Stimulated activated CD4-positive, alpha-beta T cell treated with anti-CD3 and anti-CD28 coated beads, TNF-alpha, amount 100 ng/mL, for 48 hours (primary cell): ENCODE measurements at places on chromosomes 16 and 17.

- no peak for DNase-seq
Measured at GRCh38 chr17:36598951-36599401, 2.4 kb upstream of the MRM1 start.

DNA sequence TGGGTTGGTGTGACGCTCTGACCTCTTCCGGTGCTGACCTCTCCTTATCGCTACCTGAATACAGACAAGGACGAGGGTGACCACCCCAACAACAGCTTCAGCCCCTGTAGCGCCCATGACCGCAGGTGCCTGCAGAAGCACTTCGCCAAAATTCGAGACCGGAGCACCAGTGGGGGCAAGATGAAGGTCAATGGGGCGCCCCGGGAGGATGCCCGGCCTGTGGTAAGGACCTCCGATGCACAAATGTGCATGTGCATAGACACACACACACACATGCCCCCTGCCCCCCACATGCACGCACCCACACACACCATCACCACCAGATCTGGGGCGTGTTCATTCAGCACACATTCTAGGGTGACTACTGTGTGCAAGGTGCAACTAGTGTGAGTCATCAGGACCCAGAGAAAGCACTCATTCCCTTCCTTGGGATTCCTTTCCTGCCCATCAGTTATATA is 9.7 kb downstream of the IGFBP4 start:
- DNase-seq, result no peak

- DNase-seq, result no peak
Measured at GRCh38 chr17:82117139-82118090, 19.4 kb upstream of the FASN start.

- DNase-seq, result no peak
Measured at GRCh38 chr16:79599256-79599836, 1.2 kb downstream of the MAF start.

DNA sequence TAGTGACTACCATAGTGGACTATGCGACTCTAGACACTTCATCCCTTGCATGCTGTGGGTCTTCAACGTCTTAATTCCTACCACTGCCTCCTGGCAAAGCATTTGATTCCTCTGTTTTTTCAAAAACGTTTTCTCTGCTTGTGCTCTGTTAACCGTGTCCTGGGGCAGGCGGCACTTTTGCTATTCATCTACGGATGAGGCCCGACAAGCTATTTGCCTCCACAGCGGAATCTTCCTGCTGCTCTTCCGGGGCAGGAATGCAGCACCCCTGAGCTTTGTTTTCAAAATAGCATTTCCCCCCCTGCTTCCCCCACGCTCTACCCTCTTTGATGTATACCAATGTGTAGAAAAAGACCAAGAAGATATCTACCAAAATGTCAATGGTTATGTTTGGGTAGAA is 39.8 kb upstream of the METTL16 start:
- no peak for DNase-seq

DNA sequence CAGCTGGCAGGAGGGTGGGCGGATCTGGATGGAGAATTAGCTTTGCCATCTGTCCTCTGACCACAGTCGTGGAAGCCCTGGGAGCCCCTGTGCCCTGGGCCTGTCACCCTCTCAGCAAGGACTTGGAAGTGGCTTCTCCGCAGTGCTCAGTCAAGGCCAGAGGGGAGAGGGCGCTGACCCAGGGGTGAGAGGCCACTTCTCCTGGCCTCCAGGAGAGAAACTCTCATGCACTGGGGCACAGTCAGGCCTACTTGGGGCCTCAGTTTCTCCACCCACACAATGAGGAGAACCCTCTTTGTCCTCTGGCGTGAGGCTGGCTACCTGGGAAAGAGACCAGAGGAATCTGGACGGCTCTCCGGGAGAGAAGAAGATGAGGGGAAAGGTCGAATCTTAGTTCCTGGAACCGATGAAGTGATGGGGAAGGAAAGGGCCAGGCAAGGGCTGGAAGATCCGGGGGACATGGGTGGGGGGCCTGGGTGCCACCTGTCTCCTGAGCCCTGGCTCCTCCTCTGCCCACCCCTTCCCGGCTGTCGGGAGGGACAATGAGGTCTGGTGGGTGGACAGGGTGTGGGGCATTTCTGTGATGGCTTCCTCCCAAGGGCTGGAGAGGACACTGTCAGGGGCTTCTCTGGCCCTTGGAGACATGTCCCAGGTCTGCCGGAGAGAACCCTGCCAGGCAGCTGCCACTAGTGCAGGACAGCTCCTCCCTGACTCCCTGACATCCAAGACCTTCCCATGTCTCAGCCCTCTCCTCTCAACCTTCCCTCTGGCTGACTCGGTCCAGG is 9.0 kb upstream of the ARHGAP27 start:
- DNase-seq, result no peak

DNA sequence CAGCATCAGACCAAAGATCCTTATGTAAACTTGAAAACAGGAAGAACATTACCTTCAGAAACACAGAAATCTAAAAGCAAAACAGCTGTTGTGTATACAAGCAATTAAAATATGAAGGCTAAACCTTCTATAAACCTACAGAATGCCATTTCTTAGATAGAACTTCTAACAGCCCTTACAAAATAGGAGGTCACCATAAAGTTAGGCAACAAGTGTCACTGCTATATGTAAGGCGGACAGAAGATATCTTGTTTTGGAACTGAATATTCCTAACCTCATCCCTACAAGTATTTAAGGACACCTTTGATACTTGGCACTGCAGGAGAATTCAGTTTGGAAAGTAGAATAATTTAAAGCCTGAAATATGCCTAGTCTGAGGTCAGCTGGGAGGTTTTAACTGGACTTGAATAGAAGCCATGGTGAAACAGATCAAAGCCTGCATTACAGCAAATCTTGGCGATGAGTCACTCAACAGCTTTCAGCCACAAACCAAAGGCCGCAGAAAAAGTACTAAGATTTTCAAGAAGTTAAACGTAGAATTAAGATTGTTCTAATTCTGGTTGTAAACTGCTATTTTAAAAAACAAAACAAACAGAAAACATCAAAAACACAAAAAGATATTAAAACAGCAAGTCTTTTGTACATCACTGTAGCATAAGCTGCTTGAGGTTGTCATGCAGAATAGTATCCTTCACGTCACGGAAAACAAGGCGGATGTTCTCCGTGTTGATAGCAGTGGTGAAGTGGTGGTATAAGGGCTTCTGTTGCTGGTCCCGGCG is 42.7 kb downstream of the GNA13 start:
- DNase-seq, result no peak

DNA sequence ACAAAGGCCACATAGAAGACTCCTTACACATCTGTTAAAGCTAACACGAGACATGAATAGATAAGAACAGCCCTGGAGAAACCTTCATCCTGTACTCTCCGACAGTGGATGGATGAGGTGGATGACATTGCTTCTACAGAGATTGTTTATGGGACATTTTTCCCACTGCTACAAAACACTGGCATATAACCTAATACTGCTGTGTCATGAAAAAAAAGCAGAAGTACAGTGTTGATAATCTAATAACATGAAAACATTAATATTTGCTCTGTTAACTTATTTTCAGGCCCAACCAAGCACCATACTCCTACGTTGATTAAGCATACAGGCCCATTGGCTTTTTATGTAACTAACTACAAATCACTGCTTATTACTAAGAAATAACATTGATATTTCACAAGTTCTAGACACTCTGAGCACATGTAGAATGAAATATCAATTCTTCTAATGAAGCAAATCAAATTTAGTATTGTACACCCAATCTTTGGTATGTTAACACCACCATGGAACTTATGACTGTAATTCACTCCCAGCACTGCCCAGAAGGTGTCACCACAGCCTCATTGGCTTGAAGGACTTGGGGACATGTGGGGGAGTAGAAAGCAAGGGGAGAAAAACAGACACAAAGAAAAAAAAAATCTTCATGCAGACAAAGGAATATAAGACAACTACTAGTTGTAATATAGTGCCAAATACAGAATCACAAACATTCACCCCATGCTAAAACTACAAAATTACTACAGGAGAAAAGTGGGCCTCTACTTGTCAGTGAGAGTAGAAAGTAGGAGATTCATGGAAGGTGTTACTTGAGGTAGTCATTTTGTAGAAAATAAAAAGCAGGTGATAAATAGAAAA is 330.0 kb upstream of the PMFBP1 start:
- peak; percentile 19 for DNase-seq

DNA sequence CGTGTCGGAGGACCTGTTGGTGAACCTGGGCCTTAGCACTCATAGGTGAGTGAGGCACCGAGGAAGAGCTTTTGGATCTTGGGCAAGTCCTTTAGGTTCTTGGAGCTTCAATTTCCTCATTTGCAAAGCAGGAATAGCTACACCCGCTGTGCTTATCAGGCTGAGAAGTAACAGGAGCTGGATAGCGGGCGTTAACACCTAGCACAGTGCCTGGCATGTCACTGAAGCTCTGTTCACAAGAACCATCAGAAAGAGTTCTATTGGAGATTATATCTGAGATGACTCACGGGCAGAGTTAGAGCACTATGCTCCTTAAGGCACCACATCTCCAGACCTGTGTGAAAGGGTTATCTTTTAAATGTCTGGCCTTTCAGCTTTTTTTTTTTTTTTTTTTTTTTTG is 12.8 kb downstream of the MEOX1 start:
- DNase-seq, result no peak

- DNase-seq, result no peak
Measured at GRCh38 chr17:72075995-72076677, 44.7 kb upstream of the SOX9 start.

- DNase-seq, result peak; percentile 57
Measured at GRCh38 chr17:42980766-42981397, 517 bp downstream of the RUNDC1 start.

DNA sequence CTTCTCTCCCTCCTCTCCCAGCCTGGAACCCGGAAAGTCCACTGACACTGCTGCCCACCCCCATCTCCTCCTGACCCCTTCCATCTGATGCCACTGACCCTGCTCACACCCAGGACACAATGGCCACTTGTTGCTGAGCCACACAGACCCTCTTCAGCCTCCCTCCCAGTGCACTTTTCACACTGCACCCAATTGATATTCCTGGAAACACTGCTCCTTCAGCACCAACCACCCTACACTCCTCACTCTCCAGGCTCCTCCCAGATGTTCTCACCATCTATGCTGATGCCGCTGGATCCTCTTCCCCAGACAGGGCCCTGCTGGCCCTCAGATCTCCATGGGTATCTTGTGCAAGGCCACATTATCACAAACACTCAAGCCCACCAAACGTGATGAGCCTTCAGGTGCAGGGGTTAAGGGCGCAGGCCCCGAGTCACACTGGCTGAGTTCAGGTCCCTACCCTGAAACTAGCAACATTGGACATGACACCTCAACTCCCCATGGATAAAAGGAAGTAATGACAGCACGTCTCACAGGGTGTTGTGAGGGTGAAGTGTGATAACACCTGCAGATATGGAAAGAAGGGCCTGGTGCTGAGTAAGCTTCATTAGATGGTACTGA is 238.1 kb downstream of the ZNF423 start:
- DNase-seq, result no peak

DNA sequence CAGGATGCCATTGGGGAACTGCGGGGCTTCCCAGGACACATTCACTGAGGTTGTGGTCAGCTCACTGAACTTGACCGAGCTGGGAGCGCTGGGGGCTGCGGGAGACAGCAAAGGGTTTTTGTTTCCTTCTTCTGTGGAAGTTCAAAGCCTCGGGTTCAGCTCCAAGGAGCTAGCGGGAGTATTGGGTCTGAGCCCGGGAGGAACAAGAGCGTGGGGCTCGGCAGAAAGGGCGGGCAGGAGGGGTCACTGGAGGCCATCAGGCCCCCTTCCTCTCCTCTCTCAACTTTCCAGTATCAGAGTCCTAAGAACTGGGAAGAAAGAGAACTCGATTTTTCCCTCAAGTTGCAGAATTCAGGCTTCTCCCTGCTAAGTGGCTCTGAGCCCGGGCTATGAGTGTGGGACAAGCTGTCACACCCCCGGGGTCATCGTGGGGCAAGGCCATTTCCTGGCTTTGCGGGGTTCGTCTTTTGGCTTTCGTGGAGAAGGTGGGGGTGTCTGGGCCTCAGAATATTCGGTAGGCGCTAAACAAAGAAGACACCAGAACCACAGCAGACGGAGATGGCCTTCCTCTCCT is 53.6 kb upstream of the CDC42EP4 start:
- DNase-seq, result no peak

DNA sequence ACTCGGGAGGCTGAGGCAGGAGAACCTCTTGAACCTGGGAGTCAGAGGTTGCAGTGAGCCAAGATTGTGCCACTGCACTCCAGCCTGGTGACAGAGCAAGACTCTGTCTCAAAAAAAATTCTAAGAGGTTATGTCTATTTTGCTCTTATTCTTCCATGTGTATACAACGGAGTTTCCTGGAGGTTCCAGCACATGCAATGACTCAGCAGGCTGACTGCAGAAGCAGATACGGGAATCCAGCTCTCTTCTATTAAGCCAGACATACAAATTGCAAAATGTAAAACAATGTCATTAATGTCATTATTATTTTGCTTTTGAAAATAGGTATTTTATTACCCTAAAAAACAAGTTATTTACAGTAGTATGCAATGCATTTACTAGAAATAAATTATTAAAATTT is 18.4 kb downstream of the MIEF2 start:
- no peak for DNase-seq
